NCI-H510A treated with DMSO at 0.1 percent for 48 hours (cell line): ENCODE measurements at places on chromosomes 7 and 10.
A peak's percentile ranks its signal among the peaks of the same experiment; 100 is the strongest.

GRCh38 chr7:107643407-107643806 is 17.2 kb upstream of the SLC26A4 start:
- no peak for DNase-seq

DNA sequence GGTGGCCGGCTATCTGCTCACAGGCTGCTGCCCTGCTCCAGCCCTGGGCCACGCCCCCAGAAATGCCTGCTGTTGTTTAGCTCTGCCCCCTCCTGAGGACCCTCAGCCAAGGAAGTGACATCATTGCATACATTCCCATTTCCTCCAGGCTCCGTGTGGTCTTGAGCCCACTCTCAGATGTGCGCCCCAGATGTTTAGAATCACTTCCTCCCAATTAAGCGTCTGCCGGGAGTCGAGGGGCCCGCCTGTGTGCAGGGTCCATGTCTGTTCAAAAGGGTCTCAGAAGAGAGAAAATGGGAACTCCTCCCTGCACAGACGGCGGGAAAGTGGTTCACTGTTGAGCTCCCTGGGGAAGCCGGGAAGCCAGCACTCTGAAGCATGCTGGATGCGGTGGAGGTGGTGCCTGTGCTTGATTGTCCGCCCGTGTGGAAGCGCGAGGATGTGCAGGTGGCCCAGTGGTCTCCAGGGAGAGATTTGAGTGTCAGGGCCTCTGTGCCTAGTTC is 116.9 kb upstream of the PPIF start:
- no peak for DNase-seq

DNA sequence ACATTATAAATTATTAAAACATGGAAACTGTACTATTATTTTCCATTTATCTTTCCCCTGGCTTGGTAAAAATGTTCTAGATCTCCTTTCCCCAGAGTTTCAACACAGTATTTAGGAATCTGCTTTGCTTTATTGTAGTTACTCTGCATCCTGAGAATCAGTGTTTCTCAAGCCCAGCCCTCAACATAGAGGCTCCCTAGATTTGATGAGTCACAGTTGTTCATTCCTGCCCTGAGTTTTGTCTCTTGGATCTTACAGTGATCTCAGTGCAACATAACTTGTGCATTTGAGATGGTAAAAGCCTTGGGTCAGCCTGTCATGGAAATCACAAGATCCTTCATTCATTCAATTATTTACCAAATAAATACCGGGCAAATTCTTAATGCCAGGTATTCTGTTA is 63.0 kb downstream of the VAX1 start:
- no peak for DNase-seq

GRCh38 chr10:4217653-4218052 is 432.6 kb upstream of the KLF6 start:
- DNase-seq, result no peak

- no peak for DNase-seq
These were observed 121.7 kb downstream of the WDFY4 start for GRCh38 chr10:48806342-48806741.

GRCh38 chr10:57624856-57625592 is 642.7 kb downstream of the IPMK start:
- no peak for DNase-seq

DNA sequence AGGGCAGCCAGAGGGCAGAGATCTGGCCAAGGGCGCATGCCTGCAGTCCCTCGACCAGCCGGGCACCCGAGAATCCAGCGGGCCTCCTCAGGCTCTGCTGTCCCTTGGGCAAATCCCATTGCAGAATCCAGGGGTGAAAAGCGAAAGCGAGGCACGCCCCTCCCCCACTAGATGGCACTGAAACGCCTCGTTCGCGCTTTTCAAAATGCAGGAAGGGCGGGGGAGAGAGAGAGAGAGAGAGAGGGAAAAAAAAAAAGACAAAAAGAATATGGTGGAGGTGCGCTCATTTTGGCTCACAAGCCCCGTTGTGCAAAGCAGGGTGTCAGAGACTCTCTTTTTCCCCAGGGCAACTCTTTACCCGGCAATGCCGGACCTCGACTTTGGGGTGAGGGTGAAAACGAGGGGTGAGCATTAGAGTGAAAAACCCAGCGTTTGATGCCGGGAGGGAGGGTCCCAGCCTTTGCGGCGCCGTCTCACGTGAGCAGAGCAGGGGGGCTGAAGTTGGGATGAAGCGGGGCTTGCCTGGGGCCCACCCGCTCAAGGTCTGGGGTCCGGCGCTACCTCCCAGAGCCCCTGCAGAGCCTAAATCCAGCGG is 2.5 kb upstream of the TMEM178B start:
- peak; percentile 46 for DNase-seq

DNA sequence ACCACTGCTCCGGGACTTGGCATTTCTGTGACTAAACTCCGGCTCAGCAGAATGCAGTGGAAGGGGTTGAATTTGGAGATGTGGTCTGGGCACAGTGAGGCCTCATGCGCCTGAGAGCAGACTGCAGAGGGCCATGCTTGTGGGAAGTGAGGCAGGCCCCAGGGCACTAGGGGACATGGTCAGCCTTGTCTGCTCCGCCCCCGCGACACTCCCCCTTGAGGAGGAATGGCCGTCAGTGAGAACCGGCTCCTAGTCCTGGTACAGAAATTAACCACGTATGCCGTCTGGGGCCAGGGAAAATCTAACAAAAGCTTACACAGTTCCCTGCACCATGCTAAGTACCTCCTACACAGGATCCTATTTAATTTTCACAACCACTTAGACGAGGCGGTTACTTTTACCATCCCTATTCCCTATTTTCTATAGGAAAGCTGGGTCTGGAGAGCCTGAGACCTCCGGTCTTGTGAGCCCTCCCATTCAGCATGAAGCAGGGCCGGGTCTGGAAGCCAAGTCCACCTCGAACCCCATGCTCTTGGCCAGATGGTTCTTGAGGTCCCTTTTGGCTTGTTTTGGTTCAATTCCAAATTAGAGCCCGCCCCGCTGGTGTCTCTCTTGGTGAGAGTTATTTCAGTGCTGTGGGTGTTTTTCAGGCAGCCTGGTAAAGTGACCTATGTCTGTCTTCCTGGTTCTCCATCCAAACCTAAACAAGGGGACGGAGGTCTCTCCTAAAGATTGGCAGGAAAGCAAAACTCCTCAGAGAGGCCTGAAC is 87.7 kb upstream of the PITRM1 start:
- DNase-seq, result no peak

- peak; percentile 72 for DNase-seq
These were observed 127.3 kb downstream of the LHPP start for GRCh38 chr10:124588736-124589490.

DNA sequence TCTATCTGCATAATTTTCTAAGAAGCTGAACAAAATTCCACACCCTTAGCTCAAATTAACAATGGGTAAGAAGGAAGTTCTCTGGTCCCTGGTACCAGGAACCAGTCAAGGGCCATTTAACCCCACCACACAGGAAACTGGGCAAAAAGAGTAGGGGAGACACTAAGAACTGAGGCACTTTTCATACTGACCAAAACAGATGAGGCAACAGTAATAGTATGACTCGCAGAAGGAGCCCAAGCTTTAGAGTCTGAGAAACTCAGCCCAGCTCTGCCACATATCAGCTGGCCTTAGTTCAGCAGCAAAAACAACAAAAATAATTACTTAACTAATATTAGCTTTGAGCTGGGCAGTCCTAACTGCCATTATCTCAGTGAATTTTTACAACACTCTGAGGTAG is 221.2 kb downstream of the FAM107B start:
- DNase-seq, result no peak

DNA sequence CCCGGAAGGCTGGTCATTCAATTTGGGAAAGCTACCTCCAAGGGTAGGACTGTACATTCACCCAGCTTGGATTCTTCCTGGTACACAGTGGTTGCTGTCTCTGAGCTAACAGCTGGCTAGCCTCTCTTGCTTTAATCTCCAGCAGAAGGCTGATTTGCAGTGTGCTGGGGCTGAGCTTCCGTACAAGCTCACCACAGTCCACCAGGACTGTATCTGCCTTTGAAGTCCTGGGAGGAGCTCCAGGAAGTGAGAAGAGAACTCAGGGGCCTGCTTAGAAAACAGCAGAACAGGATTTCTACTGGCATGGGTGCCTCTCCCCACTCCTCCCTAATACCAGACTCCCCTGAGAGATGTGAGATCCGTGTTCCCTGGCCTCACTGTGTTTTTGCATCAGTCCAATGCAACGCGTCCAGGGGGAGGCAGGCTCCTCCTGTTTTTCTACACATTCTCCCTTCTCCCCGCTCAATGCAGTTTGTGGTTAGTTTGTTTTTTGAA is 6.6 kb downstream of the AFAP1L2 start:
- no peak for DNase-seq

DNA sequence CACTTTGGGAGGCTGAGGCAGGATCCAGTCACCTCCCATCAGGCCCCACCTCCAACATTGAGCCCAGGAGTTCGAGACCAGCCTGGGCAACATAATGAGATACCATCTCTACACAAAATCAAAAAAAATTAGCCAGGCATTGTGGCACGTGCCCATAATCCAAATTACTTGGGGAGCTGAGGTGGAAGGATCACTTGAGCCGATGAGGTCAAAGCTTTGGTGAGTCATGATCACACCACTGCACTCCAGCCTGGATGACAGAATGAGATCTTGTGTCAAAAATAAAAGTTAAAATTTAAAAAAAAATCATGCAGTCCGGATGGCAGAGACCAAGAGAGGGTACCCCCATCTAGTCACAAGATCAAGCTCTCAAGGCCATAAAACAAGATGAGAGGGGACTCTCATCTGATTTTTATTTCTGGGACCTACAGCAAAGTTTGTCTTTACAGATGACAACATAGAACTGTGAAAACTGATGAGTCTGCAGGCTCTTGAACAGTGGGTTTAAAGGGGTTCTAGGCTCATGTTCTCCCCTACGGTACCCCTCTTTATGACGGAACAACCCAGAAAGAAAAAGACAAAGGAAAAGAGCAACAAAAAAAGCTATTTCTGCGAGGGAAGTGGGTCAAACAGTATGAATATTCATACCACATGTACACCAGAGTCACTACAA is 28.9 kb upstream of the CREB3L2 start:
- no peak for DNase-seq

DNA sequence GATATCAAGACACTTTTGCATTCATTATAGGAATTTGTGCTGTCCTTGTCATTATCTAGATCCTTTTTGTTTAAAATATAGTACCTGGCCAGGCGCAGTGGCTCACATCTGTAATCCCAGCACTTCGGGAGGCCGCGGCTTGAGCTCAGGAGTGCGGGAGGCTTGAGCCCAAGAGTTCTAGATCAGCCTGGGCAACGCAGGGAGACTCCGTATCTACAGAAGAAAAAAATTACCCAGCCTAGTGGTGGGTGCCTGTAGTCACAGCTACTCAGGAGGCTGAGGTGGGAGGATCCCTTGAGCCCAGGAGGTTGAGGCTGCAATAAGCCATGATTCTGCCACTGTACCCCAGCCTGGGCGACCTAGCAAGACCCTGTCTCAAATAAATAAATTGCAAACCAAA is 621 bp upstream of the MORN4 start:
- DNase-seq, result peak; percentile 62

DNA sequence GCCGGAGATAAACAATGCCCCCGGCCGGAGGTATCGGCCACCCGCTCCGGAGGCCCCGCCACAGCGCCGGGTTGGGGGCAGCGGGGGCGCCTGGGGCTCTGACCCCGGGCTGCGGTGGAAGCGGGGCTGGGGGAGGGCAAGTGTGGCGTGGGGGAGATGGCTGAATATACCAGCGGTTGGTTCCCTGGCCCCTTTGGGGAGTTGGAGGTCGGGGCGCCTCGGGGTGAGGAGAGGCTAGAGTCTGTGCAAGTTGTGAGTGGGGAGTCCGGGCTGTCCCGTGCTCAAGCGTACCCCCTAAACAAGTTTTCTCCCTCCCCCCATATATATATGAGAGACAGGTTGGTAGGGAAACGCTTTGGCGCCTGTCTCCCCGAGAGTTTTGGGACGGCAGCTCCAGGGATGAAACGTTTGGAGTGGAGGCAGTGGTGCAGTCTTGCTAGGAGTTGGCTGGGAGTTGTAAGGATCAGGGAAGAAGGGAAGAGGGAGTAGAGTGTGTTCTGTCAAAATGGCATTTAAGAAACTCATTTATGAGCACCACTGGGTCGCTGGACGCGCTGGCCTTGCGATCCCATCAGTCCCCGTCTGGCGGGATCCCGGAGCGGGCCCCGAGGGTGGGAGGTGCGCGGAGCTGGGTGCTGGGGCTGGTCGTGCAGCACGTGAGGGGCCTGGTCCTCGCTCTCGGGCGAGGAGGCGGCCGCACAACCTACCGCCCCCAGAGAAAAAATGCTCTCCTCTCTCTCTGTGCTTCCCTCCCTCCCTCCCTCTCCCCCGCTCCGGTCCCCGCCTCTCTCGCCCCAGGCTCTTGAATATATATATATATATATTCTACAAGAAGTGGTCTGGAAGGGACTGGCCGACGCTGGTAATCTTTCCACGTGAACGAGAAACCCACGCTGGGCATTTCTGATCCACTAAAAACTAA is 1.1 kb downstream of the TET1 start:
- peak; percentile 66 for DNase-seq

DNA sequence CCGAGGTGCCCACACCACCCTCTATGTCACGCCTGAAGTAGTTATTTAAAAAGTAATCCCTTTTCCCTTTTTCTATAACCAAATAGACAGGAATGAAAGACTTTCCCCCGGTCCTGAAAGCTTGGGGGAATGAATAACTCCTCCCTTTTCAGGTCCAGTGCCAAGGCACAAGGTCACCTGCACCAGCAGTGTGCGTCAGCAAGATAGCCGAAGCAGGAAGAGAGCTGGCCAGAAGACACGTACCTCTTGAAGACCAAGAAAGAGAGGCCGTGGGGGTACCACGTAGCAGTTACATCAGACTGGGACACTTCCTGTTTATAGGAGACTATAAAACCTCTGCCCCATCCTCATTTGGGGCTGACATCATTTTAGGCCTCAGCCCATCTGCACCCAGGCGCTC is 10.7 kb upstream of the AKR1B1 start:
- DNase-seq, result no peak

DNA sequence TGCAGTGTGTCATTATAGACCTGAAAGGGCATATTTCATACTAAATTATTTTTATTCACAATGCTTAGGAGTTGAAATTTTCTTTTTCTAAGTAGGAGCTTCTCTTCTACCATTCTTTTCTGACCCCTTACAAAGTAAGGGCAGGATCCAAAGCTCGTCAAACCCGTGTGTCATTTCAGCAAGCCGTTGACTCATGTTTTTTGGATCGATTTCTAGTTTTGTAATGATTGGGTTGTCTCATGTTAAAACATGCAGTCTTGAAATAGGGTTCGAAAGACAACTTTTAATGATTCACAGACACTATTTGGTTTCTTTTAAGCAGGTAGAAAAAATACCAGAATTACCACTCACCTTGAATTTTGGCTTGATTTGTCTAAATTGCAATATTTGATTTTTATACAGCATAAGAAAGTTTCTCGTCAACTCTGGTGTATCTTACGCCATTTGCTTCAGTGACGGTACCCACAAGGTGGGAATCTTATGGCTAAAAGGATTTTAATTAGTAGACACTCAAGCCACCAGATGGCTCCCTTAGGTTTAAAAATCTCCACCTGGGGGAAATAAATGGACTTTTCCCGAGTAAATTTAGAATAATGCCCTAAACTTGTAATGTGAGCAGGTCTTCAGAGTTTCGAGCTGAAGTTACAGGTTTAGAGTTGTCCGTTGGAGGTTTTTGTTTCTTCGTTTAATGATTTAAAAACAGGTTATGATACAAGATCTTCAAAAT is 283.4 kb downstream of the CCDC3 start:
- no peak for DNase-seq

GRCh38 chr7:43584195-43584586 is 1.3 kb downstream of the STK17A start:
- DNase-seq, result no peak

- no peak for DNase-seq
These were observed 125.2 kb downstream of the DOCK4 start for GRCh38 chr7:112080978-112081377.

GRCh38 chr10:90857635-90858460 is at the start of gene HTR7:
TSS of gene HTR7 (minus strand) at chr10:90858039. CDS start at chr10:90857671, 368 bp downstream.
- peak; percentile 20 for DNase-seq

GRCh38 chr7:68444956-68445355 is 1153.3 kb upstream of the AUTS2 start:
- DNase-seq, result no peak

- DNase-seq, result no peak
These were observed 931.1 kb downstream of the CNTNAP2 start for GRCh38 chr7:147047696-147048095.
